ENCODE measurements at places on chromosomes 4 and X. TPM values are rescaled to one million over a fixed set of nuclear protein-coding genes. Genes with fewer than 3 reads are reported as not detected.

DNA sequence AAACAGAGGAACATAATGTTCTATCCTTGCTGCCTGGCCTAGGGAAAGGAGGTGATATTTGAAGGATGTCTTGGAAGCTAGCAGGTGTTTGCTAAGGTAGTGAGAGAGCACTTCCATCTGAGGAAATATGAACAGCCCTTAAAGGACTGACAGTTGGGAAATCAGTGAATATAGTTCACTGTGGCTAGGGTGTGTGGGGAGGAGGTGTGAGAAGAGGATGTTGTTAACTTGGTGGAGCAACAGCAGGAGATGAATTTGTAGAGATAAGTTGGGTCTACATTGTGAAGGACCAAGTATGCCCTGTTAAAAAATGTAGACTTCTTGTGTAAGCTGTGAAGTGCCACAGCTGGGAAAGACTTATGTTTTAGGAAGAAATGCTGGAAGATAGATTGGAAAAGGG lies 25.5 kb downstream of the TBC1D19 start:
- no peak for DNase-seq

Gene SPANXN3
- polyA plus RNA-seq, result not detected

Gene SSX1
- not detected for polyA plus RNA-seq

- DNase-seq, result no peak
Measured at GRCh38 chr4:83093060-83093640, 21.4 kb downstream of the PLAC8 start.

- DNase-seq, result no peak
Measured at GRCh38 chr4:142203505-142203904, 567.1 kb downstream of the IL15 start.

Gene CFAP99
- polyA plus RNA-seq, result 0.15 TPM

Gene FMR1NB
- polyA plus RNA-seq, result not detected

DNA sequence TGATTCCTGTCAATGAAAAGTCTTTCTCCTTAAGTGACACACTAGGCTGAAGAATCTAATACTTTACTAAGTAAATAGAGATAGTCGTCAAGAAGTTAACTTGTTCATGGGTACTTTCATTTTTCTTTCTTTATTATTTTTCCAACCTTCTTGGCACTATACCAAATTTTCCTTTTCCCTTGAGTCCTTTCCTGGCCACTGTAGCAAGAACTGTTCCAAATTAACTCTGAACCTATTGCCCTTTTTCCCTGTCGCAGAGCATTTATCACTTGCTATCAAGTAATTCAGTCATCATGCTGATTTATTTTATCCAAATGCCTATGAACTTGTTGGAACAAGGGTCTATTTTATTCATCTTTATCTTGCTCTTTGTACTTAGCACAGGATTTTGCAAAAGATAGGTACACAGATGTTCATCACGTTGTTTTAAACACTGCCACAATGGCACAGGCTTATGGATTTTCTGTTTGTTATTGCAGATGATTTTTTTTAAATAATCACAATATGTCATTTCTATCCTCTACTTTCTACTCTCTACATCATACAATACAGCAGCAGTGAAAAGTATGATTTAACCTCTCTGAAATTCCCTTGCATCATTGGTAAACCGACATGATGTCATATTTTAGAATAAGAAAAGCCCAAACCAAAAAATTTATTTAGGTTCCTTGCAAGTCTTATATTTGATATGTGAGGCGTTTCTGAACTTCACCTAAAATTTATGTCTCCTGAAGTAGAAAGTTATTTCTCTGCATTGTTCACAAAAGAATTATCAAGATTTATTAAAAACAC lies 2352.3 kb downstream of the PCDH7 start:
- no peak for DNase-seq

Gene PHKA1
- 3.0 TPM for polyA plus RNA-seq

GRCh38 chr4:181845617-181846016 lies 397.6 kb upstream of the TENM3 start:
- no peak for DNase-seq

Measured in forelimb muscle (tissue), 1 donor.